NCI-H524 (cell line): ENCODE measurements at places on chromosomes 5 and 9.

DNA sequence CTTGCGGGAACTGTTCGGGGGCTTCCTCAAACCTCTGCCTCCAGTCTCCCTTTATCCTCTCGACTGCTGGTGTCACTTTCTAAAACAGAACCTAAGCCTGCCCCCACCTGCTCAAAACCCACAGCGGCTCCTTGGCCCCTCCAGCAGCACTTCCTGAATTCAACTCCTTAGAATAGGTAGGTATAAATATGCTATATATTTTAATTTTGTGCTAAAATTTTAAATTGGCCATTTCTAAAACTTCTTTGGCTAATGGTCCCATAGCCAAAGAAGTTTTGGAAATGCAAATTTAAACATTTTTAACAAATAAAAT is 71.8 kb upstream of the TBC1D2 start:
- peak; percentile 56 for DNase-seq

DNA sequence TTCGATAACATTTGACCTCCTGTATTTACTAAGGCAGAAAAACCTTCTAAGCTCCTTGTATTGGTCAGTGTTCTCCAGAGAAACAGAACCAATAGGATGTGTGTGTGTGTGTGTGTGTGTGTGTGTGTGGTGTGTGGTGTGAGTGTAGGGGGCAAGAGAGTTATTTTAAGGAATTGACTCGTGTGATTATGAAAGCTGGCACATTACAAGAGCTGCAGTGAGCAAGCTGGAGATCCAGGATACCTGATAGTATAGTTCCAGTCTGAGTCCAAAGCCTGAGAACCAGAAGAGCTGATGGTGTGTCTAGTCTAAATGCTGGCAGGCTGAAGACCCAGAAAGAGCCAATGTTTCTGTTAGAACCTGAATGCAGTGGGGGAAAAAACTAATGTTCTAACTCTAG is 21.2 kb upstream of the PIK3R1 start:
- DNase-seq = no peak

DNA sequence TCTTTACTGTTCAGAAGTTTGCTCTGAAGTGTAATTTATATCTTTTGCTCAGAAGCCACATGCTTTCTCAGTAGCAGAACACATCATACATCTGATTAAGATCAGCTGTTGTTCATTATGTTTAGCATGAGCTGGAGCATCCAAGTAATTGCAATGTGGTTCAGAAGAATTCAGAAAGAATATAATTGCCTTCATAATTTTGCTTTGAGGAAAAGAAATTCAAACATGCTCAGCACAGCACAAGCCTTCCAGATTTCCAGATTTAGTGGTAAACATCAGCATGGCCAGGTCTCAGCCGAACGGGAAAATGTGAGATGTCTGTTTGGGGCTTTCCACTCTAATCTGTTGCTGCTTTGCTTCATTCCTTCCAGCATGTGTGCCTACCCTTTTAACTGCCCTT is 65.9 kb downstream of the ITGA1 start:
- no peak for DNase-seq

- no peak for DNase-seq
Observed at GRCh38 chr9:77907585-77907984, 124.0 kb downstream of the GNAQ start.

- no peak for DNase-seq
Observed at GRCh38 chr5:9314558-9314957, 231.3 kb downstream of the SEMA5A start.

GRCh38 chr9:21030389-21031035 is 928 bp downstream of the HACD4 start:
- DNase-seq = no peak

DNA sequence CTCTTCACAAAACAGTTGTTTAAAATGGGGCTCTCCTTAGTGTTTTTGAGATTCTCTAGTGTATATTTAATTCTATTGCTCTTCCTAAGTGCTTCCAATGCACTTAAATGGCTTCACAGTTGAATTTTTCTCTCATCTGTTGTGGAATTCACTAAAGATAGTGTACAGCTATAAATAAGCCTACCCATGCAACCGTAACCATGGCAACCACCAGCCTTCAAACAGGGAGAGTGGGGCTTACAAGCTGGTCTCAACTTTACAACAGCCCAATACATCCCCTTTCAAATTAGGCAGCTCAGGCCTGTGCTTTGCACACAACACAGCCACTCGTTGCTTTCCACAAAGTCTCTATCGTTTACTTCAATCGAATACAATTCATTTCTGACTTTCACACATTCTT is 144.0 kb upstream of the PLPPR1 start:
- peak; percentile 46 for DNase-seq

GRCh38 chr9:110115826-110116542 is 92.0 kb downstream of the C9orf152 start:
- DNase-seq = no peak

- DNase-seq = no peak
Observed at GRCh38 chr9:123843703-123844102, 86.2 kb downstream of the DENND1A start.

GRCh38 chr9:94169968-94170367 is 85.7 kb downstream of the PTPDC1 start:
- DNase-seq = no peak

GRCh38 chr9:133073086-133074014 is 11.6 kb downstream of the CEL start:
- no peak for DNase-seq

DNA sequence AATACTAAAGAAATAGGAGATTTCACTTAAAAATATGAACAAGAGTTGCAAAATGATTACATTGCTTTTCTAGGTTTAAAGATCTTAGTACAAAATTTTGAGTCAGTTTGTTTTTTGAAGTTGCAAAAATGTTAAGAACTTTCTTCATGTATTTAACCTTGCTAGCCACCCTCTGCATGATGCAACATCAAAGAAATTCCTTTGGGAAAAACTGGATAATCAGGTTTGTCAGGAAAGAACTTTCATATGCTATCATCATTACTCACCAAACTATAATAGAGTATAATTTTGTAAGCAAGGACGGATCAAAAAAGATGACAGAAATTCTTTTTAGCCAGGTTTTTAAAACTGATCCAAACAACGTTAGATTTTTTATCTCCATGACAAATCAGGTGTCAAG is 116.9 kb upstream of the MRPS30 start:
- no peak for DNase-seq

DNA sequence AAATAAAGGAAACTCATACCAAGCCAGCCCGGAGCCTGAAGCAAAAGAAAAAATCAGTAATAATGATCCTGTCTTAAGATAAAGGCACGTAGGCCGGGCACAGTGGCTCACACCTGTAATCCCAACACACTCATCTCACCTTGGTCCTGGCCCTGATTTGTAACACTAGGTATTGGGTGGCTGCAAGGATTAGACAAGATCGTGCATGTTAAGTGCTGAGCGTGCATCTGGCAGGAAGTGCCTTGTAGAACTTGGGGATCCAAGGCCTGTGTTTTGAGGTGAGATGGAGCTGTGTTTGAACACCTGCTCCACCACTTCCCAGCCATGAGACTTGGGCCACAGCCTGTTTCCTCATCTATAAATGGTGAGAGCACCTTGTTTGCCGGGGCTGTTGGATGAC is 41.5 kb downstream of the SPRY4 start:
- DNase-seq = no peak

GRCh38 chr5:27020973-27021372 is 17.4 kb downstream of the CDH9 start:
- peak; percentile 73 for DNase-seq

- DNase-seq = peak; percentile 38
Observed at GRCh38 chr9:109574061-109574882, 76.2 kb upstream of the PTPN3 start.

DNA sequence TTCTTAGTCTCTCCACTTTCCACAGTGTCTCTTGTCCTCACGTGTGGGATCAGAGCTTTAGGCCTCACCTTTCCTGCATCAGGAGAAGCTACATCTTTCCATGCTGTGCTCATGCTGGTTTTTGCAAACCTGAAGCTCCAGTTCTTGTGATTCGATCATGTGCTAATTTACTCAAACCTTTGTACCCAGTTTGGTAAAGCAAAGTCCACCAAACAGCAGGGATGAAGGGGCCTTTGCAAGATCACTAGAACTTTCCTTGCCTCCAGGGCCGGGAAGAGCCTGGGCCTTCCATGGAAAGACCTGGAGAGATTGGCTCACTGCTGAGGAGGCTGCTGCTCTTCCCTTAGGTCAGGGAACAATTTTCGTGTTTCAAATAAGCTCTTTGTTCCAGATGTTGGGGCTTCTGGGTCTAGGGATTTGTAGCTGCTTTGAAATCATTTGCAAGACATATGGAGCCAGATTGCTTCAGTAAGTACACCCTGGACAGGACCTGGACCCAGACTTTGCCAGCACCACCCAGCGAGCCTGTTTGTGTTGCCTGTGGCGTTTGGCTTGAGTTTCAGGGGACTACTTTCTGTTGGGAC is 18.7 kb upstream of the SPATA31E1 start:
- no peak for DNase-seq

DNA sequence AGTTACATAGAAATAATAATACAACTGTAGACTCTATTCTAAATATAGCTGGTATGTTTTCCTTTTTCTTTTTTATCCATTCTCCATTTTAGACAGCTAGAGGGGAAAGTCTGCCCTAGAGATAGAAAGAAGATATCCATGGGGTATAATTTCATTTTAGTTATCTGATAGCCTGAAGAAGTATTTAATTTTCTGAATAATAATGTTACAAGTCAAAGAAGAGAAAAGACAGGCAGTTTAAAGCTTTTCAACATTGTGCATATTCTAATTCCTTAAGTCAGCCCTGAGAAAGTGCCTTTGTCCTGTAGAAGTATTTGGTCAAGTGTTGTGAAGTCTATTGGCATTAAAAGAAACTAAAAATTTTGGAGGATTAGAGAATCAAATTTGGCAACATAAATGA is 2.5 kb upstream of the VCAN start:
- no peak for DNase-seq

- DNase-seq = peak; percentile 31
Observed at GRCh38 chr9:5425006-5425628, 12.6 kb downstream of the PLGRKT start.

- no peak for DNase-seq
Observed at GRCh38 chr9:92668746-92669526, 995 bp downstream of the IPPK start.

DNA sequence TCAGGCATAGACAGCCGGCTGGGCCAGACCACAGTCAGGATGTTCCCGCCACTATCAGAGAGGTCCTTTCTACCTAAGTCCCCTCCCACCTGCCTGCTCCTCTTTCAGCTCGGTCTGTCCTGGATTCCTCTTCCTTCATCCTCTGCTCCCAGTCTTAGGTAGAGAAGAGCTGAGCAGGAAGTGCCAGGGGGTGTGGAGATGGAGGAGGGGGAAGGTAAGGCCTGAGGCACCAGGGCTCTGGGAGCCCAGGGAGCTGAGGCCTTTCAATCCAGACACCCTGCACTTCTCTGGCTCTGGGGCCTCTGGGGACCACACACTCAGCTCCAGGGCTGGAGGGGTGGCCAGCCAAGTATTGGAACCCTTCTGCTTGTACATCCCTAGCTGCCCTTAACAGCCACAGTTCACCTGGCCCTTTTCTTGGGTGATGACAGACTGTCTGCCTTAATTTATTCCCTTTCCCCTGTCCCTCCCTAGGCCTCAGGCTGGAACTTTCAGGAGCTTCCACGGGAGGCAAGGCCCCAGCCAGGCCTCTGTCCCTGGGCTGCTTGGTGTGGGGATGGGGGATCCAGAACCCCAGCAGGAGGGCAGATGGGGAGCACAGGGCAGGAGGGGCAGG is 15.6 kb downstream of the IRF1 start:
- no peak for DNase-seq

GRCh38 chr5:95711501-95712346 is 19.4 kb upstream of the RHOBTB3 start:
- DNase-seq = no peak

DNA sequence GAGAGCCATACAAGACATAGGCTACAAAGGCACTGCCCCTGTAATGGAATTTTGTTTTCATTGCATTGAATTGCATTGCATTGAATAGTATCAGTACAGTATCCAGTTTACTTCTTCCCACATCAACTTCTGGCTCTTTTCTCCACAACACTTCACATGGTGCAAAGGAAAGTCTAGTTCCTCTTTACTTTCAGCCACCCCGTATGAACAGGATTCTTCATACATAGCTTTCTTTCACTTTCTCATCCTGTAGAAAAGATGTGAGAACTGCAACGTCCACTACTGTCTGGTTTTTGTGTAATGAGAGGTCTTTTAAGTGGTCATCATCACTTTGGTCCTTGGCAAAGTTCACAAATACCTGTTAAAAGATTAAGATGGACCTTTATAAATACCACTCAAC is 20.2 kb downstream of the NIPSNAP3B start:
- no peak for DNase-seq

DNA sequence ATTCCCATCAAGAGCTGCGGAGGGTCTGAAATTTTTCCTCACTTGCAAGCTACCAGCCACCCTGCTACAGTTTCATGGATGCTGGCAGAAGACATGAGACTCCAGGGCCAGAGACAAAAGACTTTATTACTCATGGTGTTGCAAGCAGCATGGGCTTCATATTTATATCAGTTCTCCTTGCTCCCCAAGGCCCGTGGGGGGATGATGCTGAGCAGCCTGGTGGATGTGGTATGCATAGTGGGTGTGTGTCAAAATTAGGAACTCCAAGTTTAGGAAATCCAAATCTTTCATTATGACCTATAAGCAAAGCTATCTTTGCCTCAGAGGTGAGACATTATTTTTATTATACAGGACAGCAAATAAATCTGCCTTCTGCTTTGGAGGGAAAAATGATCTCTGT is 105.7 kb upstream of the ALDH1B1 start:
- no peak for DNase-seq

DNA sequence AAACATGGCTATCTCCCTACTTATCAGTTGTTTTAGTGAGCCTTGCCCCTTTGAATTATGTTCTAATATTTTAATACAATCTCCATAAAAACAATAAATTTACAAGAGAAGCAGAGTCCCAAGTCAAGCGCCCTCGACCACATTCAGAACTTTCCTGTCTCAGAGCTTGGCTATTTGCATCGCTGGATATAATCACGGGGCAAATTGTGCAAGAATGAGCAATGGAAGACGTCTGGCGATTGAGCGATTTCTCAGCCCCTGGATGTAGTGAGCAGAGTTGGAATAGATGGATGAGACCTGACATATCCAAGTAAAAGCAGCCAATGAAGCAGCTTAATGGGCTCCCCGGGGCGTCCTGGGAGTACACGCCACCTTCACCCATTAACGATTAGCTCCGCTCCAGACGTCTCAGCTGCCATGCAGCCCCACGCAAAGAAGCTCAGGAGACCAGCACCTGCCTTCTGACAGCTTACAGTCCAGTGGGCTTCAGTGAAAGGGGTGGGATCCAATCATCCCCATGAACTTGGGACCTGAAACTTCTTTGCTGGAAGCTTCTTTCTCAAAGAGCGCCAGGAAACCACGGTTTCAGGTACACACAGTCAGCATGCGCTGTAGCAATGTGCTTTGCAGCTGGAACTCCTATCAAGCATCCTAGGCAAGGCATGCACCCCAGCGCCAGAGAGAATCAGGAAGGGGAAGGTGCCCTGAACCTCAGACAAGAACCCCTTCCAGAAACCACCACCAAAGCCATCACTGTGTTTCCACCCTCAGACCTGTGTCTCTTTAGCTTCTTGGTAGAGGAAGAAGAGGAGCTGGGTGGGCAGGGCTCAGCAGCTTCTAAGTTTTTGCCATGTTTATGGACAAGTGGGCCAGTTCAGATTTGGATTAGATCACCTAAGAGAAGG is 92.0 kb upstream of the IRX4 start:
- no peak for DNase-seq

GRCh38 chr9:35656348-35656747 is 1.5 kb downstream of the RMRP start:
- no peak for DNase-seq
